Activated CD4-positive, alpha-beta T cell treated with anti-CD3 and anti-CD28 coated beads, Interleukin-2, amount 10 ng/mL, durations not matched to agents 24 days and 14 days (primary cell): ENCODE measurements at places on chromosomes 11 and 22.

DNA sequence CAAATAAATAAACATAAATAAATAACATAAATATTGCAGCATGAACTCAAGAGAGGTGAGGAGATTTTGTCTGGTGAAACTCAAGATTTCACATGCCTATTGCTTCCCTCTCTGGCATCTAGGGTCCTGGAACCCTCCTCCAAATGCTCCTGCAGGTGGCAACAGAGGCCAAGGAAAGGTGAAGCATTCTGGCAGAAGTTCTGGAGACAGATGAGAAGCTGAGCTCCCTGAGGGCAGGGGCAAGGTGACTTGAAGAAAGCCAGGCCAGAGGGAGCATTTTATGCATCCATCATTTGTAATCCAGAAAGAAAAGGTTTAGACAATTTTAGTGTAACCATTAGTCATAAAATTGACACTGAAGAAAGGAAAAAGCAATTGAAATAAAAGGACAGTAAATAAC is 64.9 kb downstream of the ENDOD1 start:
- peak; percentile 90 for DNase-seq

DNA sequence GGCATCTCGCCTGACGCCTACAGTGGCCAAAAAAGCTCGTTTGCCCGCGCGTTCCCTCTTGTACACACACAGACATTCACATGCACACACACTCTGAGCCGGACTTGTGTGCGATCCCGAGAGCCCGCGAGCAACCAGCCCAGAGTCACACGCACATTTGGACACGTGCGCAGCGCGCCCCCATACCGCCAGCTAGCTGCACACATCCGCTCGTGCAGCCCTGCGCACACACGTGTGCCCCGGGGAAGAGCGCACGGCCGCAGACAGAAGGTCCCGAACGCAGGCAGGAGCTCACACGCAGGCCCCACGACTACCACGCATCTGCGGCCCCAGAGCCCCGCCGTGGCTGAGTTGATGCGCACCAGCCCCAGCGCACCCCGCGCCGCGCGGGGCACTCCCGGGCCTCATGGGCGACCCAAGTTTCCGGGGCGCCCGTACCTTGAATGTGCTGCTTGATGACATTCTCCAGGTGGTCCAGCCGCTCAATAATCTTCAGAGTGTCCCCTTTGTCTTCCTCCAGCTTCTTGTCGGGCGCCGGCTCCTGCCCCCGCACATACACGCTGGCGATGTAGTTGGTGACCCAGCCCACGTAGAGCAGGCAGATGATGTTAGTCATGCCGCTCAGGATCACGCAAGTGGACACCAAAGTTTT is 758 bp downstream of the GALNT18 start:
- peak; percentile 78 for DNase-seq

- DNase-seq: no peak
Measured at GRCh38 chr11:1770528-1770927, 6.8 kb upstream of the CTSD start.

DNA sequence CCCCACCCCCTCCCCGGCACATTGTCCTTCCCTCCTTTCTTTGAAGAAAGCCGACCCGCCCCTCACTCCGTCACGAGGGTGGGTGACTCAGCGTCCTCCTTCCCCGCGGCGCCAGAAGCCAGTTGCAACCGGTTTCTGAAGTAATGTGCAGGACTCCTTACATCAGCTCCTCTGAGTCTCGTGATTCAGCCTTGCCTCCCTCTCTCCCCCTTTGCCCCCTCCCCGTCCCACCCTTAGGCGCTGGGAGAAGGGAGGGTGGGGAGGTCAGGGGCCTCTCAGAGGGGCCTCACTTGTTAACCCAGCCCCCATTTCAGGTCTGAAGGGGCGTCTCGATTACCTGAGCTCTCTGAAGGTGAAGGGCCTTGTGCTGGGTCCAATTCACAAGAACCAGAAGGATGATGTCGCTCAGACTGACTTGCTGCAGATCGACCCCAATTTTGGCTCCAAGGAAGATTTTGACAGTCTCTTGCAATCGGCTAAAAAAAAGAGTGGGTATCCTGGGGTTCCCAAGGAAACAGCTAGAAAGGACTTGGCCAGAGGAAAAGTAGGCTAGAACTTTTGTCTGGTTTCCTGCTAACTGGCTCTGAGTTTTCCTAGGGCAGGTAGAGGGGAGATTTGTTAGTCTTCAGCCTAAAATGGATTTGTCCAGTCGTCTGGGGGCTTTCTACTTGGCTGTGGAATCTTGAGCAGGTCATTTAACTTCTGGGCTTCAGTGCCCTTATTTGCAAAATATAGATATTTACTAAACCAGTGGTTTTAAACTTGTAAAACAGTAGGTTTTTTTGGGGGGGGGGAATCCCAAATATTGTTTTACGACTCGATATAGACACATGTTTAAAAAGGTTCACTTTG is 1.1 kb downstream of the SLC3A2 start:
- peak; percentile 98 for DNase-seq

GRCh38 chr11:79705648-79706047 is 264.8 kb upstream of the TENM4 start:
- DNase-seq: no peak

DNA sequence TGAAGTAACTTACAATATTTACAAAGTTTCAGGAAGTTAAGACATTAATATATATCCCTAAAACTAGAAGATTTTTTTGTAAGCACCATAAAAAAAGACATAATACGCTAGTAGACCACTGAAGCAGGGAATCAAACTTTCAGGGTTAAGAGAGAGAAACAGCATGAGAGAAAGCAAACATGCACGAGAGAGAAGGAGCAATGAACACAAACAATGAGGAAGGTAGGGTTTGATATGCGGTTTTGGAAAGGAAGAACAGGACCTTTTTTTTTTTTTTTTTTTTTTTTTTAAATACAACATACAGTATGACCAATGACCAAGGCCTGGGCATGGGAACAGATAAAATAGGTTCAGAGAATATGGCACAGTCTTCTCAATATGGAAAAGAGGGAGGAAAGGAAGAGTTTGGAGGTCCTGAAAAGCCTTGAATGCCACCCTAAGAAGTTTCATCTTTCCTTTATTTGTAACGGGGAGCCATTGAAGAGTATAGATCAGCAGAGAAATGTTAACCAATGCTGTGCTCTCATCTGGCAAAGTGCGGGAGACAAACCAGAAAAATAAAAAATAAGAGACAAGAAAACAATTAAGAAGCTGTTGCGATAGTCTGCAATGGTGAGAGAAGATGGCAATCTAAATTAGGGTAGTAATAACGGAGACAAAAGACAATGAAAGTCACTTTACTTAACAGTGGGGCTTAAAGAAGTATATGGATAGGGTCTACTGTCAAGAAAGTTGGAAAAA is 101.0 kb downstream of the USP35 start:
- DNase-seq: no peak

GRCh38 chr11:112983887-112984286 is 22.7 kb downstream of the NCAM1 start:
- DNase-seq: no peak

GRCh38 chr11:11335043-11335442 is 18.0 kb downstream of the CSNK2A3 start:
- no peak for DNase-seq

DNA sequence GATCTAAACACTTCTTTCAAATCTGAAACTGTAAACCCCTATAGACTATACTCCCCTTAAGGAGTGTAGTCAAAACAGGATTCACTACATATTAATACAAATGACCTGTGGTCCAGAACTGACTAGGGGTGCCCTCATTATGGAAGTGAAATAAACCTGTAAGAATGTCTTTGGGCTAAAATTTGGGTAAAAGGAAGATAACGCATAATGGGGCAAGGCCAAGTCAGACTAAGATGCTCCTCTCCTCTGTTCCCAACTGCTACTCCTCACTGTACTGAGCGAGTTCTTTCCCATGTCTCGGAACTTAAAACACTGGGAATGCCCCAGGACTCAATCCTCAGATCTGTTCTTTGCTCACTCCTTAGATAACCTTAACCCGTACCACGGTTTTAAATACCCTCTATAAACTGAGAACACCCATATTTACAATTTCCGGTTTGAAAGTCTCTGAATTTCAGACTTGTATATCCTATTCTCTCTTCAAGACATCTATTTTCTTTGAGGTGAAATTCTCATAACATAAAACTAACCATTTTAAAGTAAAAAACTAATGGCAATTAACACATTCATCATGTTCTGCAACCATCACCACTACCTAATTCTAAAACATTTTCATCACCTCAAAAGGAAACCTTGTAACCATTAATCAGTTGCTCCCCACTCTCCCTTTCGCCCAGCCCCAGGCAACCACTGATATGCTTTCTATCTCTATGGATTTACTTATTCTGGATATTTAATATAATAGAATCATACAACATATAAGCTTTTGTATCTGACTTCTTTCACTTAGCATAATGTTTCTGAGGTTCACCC is 4.0 kb downstream of the THAP12 start:
- DNase-seq: peak; percentile 45

- DNase-seq: no peak
Measured at GRCh38 chr11:33769542-33769941, 4.8 kb downstream of the FBXO3 start.

- no peak for DNase-seq
Measured at GRCh38 chr11:44454666-44455065, 110.8 kb upstream of the CD82 start.

DNA sequence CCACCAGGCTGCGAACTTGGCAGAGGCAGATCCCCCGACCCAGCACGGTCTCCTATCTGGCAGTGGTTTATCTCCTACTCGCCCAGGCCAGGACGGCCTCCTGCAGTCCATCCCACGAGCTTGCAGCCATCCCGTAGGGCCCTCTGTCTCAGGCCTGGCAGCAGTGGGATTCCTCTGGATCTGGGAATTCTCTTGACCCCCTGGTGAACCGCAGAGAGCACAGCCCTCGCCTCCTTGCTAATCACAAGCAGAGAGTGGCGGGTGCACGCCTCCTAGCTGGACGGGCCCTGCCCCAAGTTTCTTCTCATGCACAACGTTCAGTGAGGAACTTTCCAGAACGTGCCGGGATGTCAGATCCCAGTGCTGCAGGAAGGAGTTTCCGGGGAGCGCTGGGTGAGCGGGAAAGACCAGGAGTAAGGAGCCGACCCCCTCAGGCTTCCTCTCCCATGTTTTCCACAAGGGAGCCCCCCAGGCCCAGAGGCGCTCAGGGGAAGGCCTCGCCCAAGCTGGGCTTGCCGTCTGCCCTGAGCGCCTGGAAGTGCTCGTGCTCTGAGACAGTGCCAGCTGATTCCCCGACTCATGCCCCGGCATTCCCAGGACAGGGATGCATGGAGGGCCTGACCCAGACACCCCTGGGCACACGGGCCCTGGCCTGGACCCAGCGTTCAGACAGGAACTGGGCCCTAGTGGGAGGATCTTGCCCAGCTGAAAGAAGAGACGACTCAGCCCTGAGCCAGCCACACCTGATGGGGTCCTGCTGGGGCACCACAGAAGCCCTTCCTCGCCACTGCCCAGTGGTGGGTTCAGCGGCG is 24.6 kb downstream of the IGF2 start:
- no peak for DNase-seq

GRCh38 chr11:115939104-115939730 is 435.0 kb upstream of the CADM1 start:
- DNase-seq: no peak

- DNase-seq: no peak
Measured at GRCh38 chr22:25722626-25723025, 19.4 kb upstream of the MYO18B start.

- no peak for DNase-seq
Measured at GRCh38 chr11:65854161-65854592, 3.8 kb downstream of the CFL1 start.

DNA sequence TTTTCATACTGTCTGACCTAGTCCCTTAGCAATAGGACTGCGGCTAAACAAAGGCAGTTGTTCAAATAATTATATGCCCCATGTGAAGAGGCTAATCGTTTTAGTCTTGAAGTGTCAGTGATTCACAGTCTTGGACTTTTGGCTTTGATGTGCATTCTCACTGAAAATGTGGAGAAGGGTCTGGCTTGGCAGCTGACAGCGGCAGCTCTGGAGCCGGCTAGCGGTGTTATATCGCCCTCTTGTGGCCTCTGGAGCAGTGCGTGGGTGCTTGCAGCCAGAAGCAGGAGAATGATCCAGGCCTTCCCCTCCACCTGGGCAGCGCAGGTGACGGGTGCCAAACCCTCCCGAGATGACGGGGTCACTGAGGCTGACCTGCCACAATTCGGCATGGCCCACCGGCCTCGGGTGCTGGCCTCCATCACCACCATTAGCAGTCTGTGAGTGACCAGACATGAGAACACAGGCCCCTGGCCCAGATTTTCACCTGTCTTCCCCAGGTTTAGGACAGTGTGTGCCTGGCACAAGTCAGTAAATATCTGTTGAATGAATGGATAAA is 90.3 kb upstream of the PITPNB start:
- peak; percentile 92 for DNase-seq
